ENCODE measurements at places on chromosomes 6 and 20. TPM values are rescaled to one million over a fixed set of nuclear protein-coding genes. Genes with fewer than 3 reads are reported as not detected.

The ATF6B gene
- total RNA-seq, result 40.8 TPM

The FOXQ1 gene
- not detected for total RNA-seq

The SLC44A4 gene
- not detected for total RNA-seq

The BPIFB1 gene
- not detected for total RNA-seq

The CCM2L gene
- 7.0 TPM for total RNA-seq

The PLA2G7 gene
- total RNA-seq, result 0.46 TPM

The IPCEF1 gene
- 5.0 TPM for total RNA-seq

The RBCK1 gene
- total RNA-seq, result 44.3 TPM

The MED20 gene
- total RNA-seq, result 16.5 TPM

DNA sequence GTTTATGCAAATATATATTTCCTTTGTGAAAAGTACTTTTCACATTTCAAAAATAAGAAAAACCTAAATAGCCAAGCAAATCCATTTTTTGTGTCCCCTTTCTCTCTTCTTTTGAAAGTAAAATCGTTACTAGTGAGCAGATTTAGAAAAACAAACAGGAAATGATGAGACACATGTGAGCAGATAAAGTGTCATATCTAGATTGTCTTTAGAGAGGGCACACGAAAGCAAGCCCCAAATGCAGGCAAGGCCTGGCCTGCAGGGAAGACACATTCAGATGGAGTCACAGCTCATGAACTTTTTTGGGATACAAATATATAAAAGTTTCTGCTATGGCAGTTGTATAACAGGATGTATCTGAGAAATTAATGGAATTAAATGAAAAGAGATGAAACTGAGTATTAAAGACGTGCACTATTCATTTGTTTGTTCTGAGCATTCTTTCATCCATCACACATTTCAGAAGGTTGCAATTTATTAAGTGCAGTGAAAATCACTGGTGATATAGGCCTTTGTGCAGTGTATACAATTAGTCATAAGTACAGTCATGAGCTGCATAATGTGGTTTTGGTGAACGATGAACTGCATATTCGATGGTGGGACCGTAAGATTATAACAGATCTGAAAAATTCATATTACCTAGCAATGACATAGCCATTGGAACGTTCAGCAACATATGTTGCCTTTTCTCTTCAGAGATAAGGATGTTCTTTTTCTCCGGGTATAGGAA, 101.4 kb downstream of the PACRG start:
- DNase-seq, result no peak

DNA sequence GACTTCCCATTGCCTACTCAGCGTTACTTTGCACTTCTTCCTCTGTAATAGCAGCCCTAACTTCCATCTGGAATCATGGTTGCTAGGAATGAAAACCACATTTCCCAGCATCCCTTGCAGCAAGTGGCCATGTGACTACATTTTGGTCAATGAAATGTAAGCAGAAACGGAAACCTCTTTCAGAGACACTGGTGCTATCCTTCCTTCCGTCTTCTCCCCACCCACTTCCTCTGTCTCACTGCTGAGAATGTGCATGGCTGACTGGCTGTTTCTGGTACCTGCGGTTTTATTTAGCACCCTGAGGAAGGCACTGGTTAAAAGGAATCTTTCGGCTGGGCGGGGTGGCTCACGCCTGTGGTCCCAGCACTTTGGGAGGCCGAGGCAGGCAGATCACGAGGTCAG, 107.4 kb downstream of the SCML4 start:
- no peak for DNase-seq

- DNase-seq, result no peak
These were observed 972.9 kb upstream of the FLRT3 start for GRCh38 chr20:15310361-15310760.

DNA sequence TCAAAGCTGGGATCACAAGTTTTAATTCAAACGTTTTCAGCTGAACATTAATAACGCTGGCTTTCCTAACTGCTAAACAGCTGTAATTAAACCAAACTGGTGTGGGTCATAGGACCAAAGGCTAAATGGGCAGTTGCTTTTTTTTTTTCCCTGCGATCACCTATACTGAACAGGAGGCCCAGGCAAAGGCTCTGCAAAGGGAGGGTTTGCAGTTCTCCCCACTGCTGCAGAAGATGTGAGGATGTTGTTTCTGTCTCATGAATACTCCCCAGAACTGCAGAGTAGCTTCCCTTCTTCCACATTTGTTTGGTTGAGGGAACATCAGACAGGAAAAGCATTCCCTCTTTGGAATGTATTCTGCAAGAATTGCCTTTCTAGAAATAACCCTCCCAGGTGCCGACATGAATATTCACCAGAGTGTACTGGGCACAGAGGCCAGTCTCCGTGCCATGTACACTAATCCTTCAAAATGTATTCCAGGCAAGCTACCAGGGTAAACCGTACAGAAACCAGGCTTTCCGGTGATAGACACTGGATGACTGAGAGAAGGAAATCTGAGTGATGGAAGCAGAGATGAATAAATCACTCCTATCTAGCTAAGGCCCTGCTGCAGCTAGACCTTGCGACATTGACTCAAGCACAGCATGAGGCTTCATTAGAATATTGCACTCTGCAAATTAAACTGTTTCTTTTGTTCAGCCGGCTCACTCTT, 370.1 kb downstream of the BTBD9 start:
- DNase-seq, result no peak

DNA sequence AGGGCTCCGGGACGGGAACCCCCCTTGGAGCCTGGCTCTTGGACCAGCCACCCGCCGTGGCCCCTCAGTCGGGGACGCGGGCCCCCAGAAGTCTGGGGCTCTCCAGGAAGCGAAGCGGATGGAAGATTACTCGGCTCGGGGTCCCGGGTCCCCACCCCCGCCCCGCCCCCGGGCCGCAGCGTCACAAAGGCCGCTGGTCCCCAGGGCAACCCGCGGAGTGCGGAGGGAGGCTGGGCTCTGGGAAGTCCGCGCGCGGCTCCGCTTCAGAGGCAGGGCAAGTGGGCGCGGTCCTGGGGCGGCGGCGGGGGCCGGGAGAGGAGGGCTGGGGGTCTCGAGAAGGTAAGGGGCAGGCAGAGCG, at the start of gene FNDC11:
Gene FNDC11, plus strand, starts transcription at position 227 of the 358 bp plus-strand sequence. CDS start 1,505 bp downstream, outside the sequence.
- DNase-seq, result no peak

DNA sequence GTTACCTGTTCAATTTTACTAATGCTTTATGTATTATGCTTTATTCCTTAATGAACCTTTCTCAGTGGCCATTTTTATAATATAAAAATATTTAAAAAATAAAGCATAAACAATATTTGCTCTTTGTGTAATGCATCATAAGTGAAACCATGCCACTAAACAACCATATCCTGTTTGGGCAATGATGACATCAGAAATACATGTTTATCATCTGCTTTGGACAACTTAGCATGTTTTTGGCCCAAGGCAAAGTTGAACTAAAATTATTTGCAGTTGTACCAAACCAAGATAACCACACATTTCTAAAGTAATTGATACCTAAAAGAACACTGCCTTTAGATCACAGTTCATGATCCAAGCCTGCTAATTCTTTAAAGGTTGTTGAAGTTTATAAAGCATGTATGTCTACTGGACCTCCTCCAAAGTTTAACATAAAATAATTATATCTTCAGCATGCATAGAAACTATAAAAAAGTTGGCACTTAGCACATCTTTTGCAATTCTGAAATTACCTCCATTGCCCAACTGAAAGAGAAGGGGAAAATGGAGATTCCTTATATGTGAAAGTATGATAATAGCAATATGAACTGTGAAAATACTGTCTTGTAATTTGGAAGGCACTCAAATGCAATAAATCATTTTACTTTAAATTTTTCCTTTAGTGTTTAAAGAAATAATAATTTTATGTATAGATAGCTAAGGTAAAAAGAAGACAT, 325.6 kb upstream of the RUNX2 start:
- no peak for DNase-seq

DNA sequence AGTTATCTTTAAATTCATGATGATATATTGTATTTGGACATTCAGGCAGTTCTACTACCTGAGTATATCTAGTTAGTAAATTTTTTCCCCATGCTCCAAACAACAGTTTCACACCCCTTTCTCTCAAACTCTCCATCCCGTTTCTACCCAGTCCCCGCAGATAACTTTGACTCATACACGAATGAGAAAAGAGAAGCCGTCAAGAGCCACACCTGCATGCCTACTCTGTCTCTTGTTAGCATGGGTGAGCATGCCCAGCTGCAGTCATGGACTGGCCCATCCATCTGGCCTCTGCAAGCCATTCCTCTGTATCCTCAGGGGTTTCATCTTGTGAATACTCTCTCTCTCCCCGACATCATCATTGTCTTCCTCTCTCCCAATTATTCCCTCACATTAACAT, 41.5 kb downstream of the MYB start:
- DNase-seq, result no peak

DNA sequence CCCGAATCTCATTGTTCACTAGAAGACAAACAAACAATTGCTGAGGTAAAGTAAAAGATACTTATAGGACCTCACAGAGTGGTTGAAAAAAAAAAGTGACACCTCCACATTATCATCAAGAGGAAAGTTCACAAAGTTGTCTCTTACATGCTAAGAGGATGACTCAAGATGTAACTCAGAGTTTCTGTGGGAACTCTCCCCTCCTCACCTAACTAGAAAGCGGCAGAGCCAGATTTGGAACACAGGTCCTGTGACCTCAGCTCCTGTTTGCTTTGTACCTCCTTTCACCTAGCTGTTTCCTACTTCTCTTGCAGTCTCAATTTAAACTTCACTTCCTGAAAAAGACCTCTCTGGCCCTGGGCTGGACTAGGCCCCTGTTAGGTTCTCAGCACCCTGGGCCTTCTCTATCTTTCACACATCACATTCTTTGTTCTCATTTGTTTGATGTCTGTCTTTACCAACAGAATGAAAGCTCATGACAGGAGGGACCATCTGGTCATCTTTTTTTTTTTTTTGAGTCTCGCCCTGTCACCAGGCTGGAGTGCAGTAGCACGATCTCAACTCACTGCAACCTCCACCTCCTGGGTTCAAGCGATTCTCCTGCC, 60.8 kb downstream of the CD24 start:
- DNase-seq, result no peak

GRCh38 chr6:128754658-128755256, 128.2 kb upstream of the LAMA2 start:
- DNase-seq, result no peak

GRCh38 chr6:80341330-80341729, 234.9 kb downstream of the BCKDHB start:
- DNase-seq, result no peak

DNA sequence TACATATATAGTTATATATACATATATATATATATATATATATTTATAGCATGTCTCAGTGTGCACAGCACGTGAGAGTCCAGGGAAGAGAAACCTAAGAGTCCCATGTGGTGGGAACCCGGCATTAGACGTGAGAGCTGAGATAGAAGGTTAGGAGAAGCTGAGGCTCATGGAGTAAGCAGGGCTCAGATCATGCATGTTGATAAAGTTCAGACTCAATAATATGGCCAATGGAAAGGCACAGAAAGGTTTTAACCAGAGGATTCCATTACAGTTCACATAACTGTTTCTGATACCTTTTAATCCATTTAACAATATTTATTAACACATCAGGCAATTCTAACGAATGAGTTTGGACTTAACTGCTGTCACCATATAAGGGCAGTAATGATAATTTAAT, 143.4 kb downstream of the MYB start:
- DNase-seq, result no peak

DNA sequence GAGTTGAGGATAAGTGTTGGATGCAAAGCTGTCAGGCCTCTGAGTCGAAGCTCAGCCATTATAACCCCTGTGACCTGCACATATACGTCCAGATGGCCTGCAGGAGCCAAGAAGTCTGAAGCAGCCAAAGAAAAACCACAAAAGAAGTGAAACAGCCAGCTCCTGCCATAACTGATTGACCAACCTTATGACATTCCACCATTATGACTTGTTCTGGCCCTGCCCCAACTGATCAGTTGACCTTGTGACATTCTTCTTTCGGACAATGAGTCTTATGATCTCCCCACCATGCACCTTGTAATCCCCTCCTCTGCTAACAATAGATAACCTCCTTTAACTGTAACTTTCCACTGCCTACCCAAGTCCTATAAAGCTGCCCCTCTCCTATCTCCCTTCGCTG, 133.7 kb upstream of the AGPAT4 start:
- no peak for DNase-seq

DNA sequence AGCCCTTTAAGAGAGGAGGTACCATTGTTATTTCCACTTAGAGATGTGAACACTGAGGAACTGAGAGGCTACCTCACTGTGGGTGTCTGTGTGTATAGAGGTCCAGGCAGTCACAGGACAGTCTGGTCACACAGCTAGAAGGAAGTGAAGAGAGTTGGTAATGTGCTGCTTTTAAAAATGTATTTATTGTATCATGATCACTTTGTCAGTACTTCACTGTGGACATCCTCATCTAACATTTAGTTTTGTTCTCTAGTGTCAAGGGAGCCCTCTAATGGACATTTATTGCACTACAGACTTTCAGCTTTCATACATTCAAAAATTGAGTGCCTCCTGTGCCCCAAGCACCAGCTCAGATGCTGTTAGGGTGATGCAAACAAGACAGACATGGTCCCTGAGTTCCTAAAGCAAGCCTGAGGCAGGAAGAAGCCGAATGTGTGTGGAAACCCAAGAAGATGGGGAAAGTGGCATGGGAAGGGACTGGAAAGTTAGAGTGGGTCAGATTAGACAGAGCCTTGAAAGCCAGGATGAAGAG, 123.0 kb downstream of the SLC16A10 start:
- DNase-seq, result no peak
